CMK (cell line): ENCODE measurements at places on chromosomes 13 and 19.

DNA sequence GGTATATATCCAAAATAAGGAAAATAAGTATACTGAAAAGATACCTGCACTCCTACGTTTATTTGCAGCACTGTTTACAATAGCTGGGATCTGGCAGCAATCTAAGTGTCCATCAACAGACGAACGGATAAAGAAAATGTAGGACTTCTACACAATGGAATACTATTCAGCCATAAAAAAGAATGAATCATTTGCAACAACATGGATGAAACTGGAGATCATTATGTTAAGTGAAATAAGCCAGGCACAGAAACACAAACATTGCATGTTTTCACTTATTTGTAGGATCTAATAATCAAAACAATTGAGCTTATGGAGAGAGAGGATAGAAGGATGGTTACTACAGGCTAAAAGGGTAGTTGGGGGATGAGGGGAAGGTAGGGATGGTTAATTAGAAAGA, 494.0 kb downstream of the UQCRFS1 start:
- no peak for DNase-seq

DNA sequence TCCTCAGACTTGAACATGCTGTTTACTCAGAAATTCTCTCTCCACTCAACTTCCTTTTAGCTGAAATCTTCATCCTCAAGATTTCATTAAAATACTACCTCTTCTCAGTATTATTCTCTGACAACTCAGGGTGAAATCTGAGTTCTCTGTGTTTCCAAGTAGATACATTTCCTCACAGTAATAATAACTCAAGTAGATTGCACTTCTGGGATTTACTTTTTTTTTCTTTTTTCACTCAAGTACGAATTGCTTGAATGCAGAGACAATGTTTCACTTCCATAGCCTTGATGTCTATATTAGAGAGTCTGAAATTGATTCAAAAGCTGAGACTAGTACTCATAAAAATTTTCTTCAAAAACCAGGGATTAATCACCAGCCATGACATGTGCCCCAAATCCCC, 166.4 kb downstream of the SLITRK5 start:
- DNase-seq, result no peak

DNA sequence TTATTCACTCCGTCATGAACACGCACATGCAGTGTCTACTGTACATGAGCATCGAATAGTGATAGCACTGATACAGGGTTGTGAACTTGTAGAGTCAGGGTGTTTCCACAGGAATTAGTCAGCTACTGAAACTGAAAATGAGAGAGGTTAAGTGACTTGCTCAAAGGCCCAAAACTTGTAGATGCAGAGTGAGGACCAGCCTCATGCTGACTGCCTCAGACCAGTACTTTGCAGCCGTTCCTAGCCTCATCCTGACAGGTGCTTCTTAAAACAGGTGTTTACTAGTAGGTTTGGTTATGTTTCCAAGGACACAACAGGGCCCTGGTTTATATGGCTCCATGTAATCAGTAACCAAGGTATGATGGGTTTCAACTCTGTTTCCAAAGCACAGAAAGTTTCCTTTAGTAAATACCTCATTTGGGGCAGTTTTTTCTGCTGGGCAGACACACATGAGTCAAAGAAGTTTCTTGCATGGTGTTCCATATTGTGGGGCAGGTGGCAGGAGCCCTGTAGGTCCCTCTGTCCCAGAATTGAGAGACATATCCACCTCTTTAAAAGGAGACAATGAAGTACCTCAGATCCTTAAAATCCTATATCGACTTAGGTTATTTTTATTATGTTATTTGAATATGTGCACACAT, 16.0 kb downstream of the FGF9 start:
- DNase-seq, result no peak

DNA sequence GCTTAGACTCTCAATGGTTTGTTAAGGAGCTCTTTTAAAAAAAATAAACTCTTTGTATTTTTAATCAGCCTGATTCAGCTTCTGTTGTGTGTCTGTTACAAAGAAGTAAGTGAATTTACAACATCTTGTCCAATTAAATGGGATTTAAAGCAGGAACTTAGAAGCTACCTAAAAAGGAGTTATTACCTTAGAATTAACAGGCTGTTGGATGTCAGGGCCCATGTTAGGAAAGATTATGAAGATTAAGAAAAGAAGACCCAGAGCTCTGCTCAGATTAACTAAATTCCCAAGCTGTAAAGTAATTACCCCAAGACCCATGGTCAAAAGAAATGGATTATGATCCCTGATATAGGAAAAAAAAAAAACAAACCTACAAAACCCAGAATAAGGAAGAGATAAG, 44.1 kb upstream of the ZNF780A start:
- no peak for DNase-seq

DNA sequence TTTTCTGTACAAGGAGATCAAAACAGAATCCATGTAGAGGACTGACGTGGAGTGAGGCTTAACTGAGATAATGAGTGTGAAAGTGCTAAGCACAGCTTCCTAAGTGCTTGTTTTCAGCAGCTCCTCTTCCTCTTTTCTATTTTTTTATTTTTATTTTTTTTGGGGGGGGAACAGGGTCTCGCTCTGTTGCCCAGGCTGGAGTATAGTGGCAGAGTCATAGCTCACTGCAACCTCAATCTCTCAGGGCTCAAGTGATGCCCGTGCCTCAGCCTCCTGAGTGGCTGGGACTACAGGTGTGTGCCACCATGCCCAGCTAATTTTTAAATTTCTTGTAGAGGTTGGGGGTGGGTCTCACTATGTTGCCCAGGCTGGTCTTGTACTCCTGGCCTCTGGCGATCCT, 5.6 kb upstream of the FOSB start:
- no peak for DNase-seq

- no peak for DNase-seq
Measured at GRCh38 chr19:29714953-29715700, at the start of gene C19orf12. Gene C19orf12 (minus strand): TSS chr19:29715261. CDS start chr19:29708413, 6,848 bp downstream.

- no peak for DNase-seq
Measured at GRCh38 chr19:16285769-16286498, 38.7 kb upstream of the KLF2 start.

DNA sequence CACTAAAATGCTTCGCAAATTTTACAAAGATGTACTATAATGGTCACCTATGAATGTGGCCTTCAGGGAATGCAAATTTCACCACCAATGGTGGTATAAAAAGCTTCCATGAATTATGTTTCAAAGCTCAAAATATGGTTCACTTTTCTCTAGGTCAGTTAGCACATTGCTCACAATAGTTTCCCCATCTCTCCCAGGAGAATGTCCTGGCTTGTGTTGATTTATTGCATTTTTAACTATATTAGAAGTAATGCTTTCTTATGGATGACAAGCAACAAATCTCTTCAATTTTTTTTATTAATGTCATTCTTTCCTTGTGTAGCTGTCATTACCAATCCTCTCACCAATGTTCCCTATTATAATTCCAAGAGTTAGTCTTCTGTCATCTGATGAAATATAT, 621.2 kb downstream of the TBC1D4 start:
- no peak for DNase-seq

DNA sequence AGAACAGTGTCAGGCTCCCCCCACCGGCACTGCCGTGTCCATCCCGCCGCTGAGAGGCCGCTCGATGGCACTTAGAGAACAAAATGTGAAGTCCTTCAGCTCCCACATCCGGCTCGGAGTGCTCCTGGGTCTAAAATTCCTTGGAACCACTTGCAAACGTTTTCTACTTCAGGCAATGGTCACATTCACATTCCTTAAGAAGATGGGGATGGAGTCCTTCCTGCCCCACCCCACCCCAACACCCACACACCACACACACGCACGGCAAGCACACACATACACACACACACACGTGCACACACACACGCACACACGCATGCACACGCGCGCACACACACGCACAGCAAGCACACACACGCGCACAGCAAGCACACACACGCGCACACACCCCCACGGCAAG, 83.4 kb downstream of the SOX1 start:
- no peak for DNase-seq

DNA sequence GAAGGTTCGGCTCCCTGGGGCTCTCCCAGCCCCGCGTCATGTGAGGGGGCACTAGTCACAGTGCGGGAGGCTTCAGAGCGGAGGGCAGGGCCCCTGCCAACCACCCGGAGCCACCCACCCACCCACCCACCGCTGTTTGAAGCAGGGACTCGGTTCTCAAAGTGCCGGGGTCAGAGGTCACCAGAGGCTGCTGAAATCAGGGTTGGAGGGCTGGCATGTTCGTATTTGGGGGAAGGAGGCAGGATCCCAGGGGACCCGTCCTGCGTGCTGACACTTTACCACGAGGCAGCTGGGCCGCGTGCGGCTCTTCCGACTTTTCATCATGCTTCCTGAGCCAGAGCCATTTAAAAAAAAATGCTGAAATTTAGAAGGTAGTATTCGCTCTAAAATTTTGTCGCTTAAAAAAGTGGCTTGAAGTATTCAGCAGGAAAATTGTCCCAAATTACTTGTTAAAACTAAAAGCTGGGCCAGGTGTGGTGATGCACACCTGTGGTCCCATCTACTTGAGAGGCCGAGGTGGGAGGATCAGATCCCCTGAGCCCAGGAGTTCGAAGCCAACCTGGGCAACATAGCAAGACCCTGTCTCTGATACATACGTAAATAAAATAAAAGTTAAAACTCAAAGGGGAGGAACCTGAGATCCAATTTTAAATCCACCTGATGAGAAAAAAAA, 21.2 kb downstream of the ATP11A start:
- no peak for DNase-seq

DNA sequence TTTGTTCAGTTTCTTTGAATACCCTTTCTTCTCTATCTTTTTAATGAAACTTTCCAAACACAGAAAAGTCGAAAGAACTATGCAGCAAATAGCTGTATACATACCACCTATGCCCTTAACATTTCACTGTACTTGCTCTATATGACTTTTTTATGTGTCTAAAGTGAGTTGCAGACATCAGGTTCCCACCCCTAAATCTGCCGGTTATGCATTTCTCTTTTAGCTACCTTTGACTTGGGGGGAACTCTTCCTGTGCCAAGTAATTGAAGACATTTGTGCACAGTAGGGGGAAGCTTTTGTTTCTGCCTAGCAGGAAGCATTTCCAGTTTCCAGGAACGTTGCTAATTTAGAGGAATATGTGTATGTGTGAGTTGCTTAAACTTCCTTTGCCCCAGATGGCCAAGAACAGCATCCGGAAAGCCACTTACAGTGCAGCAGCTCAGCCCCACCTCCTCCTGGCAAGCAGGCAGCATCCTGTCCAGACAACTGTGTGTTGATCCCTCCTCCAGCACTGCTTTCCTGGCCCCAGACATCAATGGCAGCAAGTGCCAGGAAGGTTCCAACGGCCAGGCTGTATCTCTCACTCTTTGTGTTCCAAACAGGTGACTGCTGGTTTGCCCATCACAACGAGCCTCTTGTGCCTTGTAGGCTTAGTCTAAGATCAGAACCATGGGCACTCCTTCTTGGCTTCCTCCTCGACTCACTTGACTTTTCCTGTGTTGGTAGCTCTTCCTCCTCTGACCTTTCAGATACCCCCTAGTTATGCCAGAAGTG, 14.7 kb upstream of the GRAMD1A start:
- no peak for DNase-seq
